ENCODE measurements at places on chromosomes 1 and 21. TPM values are rescaled to one million over a fixed set of nuclear protein-coding genes. Genes with fewer than 3 reads are reported as not detected.
A peak's percentile ranks its signal among the peaks of the same experiment; 100 is the strongest.

Gene RHBDL2
- total RNA-seq, result not detected

Gene EPHB2
- total RNA-seq, result not detected

Gene CELA2B
- not detected for total RNA-seq

Gene SAMSN1
- 69.1 TPM for total RNA-seq

DNA sequence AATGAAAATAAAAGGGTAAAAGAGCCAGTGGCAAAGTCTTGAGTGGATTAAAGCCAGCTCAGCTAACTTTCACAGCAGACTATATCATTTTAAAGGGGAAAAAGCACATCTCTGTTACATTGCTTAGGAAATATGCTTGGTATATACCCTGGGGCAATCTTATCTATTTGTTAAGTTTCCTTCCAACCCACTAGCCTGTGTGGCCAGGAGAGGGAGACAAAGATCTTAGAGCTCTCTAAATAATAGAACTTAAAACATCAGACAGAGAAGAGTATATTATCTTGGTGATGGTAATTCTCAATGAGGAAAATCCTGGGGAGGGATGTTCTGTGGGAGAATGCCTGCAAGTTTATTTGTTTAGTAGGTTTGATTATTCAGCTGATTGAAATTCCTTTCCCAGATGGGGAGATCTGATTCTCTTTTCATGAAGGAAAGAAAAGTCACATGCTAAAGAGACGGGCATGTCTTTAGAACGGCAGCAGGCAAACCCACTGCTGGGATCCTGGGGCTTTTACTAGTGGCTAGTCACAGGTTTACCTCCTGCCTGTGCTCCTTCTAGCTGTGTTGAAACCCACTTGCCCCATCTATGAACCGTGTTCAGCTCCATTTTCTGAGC lies 3.6 kb downstream of the KCNE2 start:
- no peak overlapping the region for H3K4me3 ChIP-seq

DNA sequence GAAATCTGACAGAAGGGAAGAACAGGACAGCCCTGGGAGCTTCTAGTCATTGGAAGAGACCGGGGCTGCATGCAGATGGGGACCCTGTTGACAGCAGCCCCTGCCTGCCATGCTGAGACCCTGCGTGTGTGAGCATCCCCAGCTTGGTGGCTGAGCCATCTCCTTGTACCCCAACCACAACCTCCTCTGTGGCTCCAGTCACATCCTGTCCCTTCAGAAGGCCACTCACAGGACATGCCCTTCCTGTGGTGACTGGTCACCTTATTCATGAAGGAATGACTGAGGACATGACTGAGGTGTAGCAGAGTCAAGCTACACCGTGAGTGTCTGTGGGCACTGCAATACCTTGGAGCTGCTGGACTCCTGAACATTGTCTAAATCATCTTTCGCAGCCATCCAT lies 141.8 kb upstream of the ERRFI1 start:
- no peaks in the 10 kb centered on the region for H3K36me3 ChIP-seq
- H3K4me1 ChIP-seq, result peaks cover 46% of the 10 kb centered on the region
- H3K4me3 ChIP-seq, result no peak overlapping the region
- H3K27ac ChIP-seq, result no peak overlapping the region

DNA sequence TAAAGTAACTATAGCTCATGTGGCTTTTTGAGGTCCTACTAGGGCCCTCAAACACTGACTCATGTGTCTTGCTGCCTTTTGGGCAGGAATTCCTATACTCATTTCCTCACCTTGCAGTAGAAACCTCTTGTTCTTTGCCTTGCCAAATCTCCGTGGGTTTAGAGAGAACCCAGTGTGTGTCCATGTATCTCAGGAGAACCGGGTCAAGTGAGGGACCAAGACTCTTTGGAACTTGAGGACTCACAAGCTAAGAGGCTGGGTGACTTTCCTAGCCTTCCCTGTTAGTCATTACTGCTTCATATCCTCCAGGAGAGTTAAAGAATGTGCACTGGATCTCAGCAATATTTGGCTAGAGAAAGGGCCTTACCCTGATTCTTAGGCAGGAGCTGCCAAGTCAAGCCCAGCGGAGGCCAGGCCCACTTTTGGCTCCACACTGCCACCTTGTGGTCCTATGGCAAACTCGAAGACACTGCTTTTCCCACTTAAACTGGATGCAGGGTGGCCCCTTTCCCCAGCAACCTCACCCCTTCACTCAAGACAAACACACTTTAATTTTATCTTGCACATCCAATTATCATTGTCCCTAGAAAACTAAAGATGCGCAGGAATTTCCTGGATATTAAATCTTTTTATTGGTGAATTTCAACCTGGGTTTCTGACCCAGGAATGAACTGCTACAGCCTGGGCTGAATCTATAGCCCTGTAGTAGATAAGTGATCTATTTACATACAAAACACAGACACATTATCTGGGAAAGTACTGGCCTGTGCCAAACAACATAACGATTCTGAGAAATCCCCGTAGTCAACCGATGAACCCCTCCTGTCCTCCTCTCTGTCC lies 10.6 kb downstream of the AVPR1B start:
- peaks cover 4% of the 10 kb centered on the region for H3K27me3 ChIP-seq
- DNase-seq, result peak; percentile 75
- no peak overlapping the region for H3K4me3 ChIP-seq
- no peaks in the 10 kb centered on the region for H3K4me1 ChIP-seq
- no peaks in the 10 kb centered on the region for H3K36me3 ChIP-seq
